ENCODE measurements at places on chromosomes 3 and 15.

GRCh38 chr3:72368331-72368975 is 479.8 kb downstream of the SHQ1 start:
- DNase-seq = no peak

- DNase-seq = no peak
Observed at GRCh38 chr15:90414408-90415028, 26.5 kb downstream of the IQGAP1 start.

- no peak for DNase-seq
Observed at GRCh38 chr3:115652738-115653137, 29.4 kb downstream of the GAP43 start.

GRCh38 chr3:127206611-127207516 is 13.9 kb downstream of the PRR23E start:
- no peak for DNase-seq

- DNase-seq = no peak
Observed at GRCh38 chr3:179706233-179706632, 53.4 kb downstream of the USP13 start.

DNA sequence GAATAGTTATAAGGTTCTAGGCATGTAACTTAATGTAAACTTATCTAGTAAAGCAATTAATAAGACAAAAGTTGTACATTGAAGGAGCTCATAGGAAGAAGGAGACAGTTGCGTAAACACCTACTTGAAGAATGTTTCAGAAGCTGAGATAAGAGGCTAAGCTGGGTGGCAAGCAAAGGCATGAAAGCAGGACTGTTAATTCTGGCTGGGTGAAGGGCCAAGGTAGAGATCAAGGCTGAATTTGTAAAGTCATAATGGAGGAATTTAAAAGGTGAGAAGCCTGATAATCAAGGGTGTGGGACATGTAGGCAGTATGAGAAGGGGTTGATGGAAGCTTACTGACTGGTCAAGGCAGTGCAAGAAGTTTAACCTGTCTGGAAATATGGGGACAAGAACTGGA is 80.4 kb upstream of the TGFBR2 start:
- DNase-seq = no peak

GRCh38 chr3:49653621-49654020 is 20.5 kb upstream of the APEH start:
- DNase-seq = no peak

DNA sequence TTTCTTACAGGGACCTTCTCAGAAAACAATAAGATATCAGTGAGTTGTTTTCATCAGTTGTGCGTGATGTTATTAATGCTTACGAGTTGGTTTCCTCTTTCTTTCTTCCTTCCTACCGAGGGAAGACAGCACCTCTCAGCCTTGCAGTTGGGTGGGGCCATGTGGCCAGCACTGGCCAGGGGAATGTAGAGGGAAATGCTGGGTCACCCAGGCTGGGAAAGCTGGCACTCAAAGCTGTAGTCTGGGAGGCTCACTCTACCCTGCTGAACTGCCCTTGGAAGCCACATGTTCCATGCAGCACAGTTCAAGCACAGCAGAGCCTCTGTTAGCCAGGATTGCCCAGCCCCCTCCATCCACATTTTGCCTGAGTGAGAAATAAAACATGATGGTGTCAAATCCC is 10.1 kb upstream of the CHCHD6 start:
- no peak for DNase-seq

DNA sequence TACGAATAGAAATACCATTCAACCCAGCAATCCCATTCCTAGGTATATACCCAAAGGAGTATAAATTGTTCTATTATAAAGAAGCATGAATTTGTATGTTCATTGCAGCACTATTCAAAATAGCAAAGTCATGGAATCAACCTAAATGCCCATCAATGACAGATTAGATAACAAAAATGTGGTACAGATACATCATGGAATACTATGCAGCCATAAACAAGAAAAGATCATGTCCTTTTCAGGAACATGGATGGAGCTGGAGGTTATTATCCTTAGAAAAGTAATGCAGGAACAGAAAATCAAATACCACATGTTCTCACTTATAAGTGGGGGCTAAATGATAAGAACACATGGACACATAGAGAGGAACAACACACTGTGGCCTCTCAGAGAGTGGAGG is 571.9 kb downstream of the RBMS3 start:
- DNase-seq = no peak

- no peak for DNase-seq
Observed at GRCh38 chr3:13050446-13050845, 22.8 kb downstream of the IQSEC1 start.

- no peak for DNase-seq
Observed at GRCh38 chr3:150653110-150653561, 50.0 kb downstream of the SELENOT start.

DNA sequence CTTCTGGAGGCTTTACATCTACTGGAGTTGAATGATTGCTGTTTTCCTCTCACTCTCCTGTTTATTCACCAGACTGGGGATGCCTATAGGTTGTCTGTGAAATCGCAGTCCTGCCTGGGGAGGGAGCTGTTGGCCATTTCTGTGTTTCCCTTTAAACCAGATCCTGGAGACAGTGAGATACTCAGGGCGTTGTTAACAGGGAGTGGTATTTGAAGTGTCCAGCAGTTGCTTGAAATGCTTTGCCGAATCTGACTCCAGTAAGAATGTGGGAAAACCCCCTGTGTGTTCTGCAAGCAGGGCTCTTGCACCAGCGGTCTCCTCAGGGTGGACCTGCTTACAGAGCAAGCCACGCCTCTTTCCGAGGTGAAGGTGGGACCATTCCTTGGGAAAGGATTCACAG is 4.3 kb upstream of the LRRK1 start:
- DNase-seq = no peak

DNA sequence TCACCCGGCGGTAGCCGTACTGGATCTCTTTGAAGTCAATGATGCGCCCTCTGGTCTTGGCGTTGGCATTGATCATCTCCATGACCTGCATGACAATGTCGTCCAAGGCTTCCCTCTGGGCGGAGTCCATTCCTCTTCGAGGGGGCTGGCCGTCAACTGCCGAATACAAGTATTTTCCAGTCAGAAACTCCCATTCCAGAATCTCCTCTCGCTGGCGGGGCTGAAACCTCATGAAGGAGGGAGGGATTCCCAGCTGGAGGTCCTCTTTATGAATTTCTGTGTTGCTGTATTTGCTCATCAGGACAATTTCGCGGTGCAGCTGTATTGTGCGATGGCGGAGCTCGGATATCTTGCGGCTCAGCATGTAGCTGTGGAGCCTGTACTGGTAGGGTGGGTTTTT is 73.4 kb downstream of the CHSY1 start:
- no peak for DNase-seq

GRCh38 chr3:63450023-63450422 is 171.9 kb downstream of the SYNPR start:
- DNase-seq = no peak

- no peak for DNase-seq
Observed at GRCh38 chr3:46984591-46985459, 5.4 kb downstream of the NBEAL2 start.

DNA sequence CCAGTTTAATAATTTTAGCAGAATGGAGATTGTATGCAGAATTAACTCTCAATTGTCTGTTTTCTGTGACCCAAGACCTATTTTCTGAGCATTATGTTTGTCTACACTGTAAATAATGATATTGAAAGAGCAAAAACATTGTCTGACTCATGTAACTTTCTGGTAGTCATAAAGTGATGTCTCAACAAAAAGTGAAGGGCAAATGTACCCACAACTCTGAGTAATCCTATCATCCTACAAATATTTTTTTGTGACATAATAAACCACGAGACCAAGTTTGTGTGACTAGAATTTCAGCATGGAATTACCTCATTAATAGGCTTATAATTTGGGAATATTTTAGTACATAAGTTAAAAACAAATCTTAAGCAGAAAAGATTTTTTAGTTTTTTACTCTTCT is 15.4 kb upstream of the ABHD10 start:
- DNase-seq = no peak

DNA sequence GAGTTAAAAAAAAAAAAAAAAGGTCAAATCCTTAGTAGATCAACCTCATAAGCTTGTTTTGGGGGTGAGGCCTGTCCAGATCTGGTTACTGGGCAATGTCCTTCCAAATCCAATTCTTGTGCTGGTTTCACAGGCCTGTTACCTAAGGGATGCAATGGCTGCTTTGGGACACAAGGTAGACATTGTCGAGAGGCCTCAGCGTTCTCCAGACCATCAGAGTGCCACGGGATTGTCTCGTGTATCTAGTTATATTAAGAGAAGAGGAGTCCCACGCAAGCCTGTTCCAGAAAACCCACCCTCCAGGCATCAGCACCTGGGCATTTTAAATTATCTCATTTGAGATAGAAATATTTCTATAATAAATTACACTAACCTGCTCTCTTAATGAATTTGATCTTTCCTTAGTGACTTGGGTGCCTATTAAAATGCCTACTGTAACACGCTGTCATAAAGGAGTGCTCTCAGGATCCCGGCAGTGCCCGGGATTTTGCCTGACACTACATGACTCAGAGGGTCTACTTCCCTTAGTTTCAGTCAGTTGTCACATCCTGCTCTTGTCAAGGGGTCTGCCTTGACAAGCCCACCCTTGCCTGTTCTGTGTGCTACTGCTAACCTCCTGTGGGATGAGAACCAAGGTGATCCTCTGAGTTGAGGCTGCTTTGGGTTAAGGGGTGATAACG is 116.0 kb downstream of the LIPC start:
- no peak for DNase-seq

GRCh38 chr3:177491296-177492032 is 294.2 kb upstream of the TBL1XR1 start:
- no peak for DNase-seq

- no peak for DNase-seq
Observed at GRCh38 chr15:99618941-99619411, 53.2 kb downstream of the MEF2A start.

GRCh38 chr3:126557415-126557745 is 1.4 kb downstream of the C3orf22 start:
- no peak for DNase-seq

- DNase-seq = no peak
Observed at GRCh38 chr3:67450153-67450552, 204.3 kb downstream of the SUCLG2 start.

DNA sequence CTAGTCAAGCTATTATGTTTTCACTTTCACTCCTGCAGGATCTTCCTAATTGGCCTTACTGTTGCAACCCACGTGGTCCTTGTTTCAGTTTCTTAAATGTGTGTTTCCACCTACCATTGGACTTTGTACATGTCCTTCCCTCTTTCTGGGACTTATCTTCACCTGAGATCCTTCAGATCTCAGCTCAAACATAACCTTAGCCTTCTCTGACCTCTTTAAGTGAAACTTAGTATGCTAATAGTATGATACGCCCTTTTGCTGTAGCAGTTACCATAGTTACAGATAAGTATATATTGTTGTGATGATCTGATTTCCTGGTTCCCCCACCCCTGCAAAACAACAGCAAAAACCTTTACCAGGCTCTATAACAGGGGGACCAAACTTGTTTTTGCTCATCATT is 35.2 kb downstream of the U2SURP start:
- no peak for DNase-seq

DNA sequence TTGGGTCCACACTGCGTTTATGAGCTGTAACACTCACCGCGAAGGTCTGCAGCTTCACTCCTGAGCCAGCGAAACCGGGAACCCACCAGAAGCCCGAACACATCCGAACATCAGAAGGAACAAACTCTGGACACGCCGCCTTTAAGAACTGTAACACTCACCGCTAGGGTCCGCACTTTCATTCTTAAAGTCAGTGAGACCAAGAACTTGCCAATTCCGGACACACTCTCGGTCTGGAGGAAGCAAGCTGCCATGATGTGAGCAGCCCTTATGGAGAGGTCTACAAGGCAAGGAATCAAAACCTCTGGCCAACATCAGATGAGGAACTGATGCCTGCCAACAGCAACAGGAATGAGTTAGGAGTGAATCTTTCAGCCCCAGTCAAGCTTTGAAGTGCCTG is 62.9 kb downstream of the SLC28A2 start:
- no peak for DNase-seq

GRCh38 chr15:80507638-80508316 is 103.6 kb downstream of the ARNT2 start:
- no peak for DNase-seq

DNA sequence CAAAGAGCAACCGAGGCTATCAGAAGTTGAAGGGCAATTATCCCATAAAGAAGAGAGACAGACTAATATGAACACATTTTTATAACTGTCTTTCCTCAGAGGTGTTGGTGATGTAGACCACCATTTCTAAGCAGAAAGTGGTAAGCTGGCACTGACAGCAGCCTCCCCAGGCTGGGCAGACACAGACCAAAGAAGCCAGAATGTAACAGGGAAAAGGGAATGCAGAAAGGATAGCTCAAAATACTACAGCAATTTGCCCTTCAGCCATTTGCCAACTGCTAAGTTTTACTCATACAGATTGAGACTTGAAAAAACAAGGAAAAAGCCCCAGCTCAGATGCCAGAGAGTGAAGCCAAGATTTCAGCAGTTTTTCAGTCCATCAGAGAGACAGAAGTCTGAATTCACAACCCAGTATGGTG is 73.5 kb upstream of the ABI3BP start:
- DNase-seq = no peak

- DNase-seq = no peak
Observed at GRCh38 chr15:69810431-69811354, 287.0 kb downstream of the TLE3 start.

DNA sequence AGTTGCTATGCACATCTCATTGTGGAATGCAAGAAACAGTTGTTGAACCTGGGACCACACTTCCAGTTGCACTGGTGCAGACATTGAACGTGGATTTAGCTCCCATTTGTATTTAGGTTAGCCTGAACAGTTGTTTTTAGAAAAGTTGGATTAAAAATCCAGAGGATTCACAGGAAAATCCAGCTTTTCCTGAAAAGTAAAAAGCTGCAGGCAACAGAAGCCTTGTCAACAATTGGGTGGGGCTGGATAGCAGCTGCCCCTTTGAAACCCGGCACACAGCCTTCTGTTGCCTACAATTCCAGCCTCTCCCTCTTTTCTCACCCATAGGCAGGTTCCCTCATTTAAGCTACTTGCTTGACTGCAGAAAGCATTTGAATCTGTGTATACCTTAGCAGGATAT is 165.3 kb upstream of the TBL1XR1 start:
- DNase-seq = no peak

GRCh38 chr3:159898147-159898546 is 90.5 kb upstream of the IL12A start:
- DNase-seq = no peak

- no peak for DNase-seq
Observed at GRCh38 chr3:99126316-99126715, 224.8 kb upstream of the DCBLD2 start.

DNA sequence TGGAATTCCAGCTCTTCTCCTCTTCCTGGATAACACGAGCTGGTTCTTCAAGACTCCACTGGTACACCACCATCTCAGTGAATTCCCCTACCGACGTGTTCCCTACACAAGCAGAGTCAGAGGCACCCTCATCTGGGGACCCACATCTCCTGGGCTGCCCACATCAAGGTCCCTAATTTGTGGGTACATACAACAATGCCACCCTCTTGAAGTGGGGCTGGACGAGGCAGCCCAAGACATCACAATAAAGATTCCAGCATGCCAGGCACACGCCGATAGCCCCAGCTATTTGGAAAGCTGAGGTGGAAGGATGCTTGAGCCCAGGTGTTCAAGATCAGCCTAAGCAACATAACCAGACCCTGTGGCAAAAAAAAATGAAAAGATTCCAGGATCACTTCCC is 221.2 kb upstream of the LINGO1 start:
- no peak for DNase-seq

All from activated gamma-delta T cell (primary cell).